Fibroblast of skin of right quadriceps (primary cell): ENCODE measurements at places on chromosomes 11 and 22.

GRCh38 chr22:27032091-27032761 is 374.8 kb downstream of the MIAT start:
- no peak for DNase-seq

DNA sequence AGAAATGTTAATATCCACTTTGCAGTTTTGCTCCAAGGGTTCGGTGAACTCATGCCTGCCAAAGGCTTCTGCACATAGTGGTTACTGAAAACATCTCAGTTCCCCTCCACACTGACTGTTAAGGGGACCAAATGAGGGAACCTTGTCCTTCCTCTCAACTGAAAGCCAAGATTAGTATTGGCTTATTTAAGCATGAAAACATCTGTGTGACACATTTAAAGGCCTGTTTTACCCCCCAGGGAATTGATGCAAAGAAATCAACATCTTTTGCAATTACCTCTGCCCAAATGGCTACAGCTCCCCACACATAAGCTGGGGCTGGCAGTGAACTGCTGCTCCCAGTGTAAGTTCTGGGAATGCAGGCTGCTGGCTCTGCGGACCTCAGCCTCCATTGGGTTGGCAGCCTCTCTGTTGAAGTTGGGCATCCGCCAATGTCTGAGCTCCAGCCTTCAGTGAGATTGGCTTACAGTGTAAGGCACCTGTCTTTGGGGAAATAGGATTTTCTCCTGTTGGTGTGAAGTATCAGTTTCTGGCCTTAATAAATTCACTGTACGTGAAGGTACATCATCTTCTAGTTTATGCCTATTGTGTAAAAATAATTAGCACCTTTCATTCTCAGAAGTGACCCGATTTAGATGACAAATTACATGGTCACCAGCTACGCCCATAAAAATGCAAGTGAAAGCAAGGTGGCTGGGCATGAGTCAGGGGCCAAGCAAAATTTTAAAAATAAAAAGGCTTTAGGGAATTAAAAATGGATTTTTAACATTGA is 213.4 kb upstream of the SYN3 start:
- peak; percentile 6 for DNase-seq

- no peak for DNase-seq
Observed at GRCh38 chr22:19555651-19556050, 31.4 kb upstream of the CLDN5 start.

DNA sequence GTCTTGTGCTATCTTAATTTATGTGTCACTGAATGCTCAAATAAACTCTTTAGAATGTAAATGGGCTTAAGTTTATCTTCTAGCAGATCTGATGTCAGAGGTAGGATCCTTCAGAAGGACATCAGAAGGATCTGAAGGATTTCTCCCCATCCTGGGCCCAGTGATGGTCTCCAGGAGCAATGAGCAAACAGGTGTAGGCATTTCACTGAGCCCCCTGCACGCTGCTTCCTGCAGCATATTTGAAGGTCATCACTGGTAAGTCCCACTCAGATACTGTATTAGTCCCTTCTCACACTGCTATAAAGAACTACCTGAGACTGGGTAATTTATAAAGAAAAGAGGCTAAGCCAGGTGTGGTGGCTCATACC is 4.5 kb downstream of the GSTP1 start:
- DNase-seq = no peak

- DNase-seq = no peak
Observed at GRCh38 chr22:20436768-20437612, 635 bp downstream of the SCARF2 start.

- no peak for DNase-seq
Observed at GRCh38 chr22:32706149-32706548, 95.4 kb upstream of the TIMP3 start.

DNA sequence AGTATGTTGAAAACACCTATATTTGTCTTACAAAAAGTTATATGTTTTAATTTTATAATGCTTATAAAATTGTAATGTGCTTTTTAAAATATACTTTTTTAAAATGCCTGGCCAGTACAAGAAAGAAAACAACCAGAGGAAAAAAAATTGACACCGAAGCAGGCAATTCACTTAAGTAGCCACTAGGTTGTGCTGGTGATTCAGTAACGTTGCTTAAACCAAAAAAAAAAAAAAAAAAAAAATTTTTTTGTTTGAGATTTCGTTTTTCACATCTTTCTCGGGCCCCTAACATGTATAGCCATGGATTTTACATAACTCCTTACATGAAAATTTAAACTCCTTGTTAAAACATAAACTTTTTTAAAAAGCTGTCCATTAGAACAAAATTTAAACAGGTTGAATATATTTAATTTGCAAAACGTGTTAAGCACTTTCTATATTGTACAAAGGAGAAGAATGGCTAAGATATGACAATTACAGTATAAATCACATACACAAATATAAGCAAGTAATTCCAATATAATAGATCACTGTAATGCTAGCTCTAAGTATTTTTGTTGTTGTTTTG is 9.2 kb downstream of the OR8B4 start:
- peak; percentile 30 for DNase-seq

- no peak for DNase-seq
Observed at GRCh38 chr22:19988331-19988808, 28.3 kb downstream of the ARVCF start.

DNA sequence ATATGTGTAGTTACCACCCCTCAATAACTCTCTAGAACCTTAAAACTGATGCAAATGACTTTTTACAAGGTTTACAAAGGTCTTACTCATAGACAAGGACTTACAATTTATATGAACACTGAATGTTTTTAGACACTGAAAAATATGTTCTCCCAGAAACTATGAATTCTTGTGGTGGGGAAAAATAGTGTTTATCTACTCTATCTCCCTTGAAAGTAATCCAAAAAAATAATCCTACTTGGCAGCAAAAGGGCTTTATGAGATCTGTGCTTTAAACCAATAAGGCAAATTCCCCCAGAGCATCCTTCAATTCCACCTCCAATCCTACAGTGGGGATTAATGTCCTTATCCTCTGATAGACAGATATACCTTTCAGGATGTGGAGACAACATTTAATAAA is 1984.1 kb upstream of the RAG2 start:
- DNase-seq = peak; percentile 58

GRCh38 chr11:27926981-27927481 is 180.9 kb downstream of the KIF18A start:
- peak; percentile 100 for DNase-seq

DNA sequence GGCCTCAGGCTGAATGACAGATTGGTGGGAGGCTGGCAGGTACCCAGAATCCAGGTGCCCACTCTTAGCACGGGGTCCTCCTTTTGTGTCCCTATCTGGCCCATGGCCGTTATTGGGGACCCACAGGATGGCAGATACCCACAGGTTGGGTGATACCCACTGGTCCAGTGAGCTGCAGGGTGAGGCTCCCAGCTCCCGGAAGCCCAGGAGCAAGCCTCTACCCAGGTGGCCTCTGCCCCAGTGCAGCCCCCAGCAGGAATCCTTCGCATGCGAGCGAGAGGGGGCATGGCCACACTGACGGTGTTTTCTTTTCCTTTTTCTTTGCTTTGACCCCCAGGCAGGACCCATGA is 116.1 kb downstream of the PHF21B start:
- DNase-seq = no peak
